ENCODE measurements at places on chromosomes 4 and X. TPM values are rescaled to one million over a fixed set of nuclear protein-coding genes. Genes with fewer than 3 reads are reported as not detected.

RHOXF2 gene
- 120 TPM for total RNA-seq

GLRA3 gene
- 0.11 TPM for total RNA-seq

DMRTC1 gene
- not detected for total RNA-seq

IL13RA2 gene
- not detected for total RNA-seq

PIM2 gene
- total RNA-seq: 147 TPM

REELD1 gene
- total RNA-seq: not detected

NUDT11 gene
- total RNA-seq: 0.11 TPM

BLTP1 gene
- 16.3 TPM for total RNA-seq

COX18 gene
- 15.3 TPM for total RNA-seq

AFM gene
- total RNA-seq: 0.07 TPM

GRCh38 chrX:155434906-155435743 lies 23.3 kb downstream of the F8A3 start:
- DNase-seq: peak; percentile 53

- peak; percentile 27 for DNase-seq
Observed at GRCh38 chrX:138775517-138775916, 64.0 kb upstream of the FGF13 start.

GRCh38 chr4:25190407-25190806 lies 30.2 kb upstream of the SEPSECS start:
- DNase-seq: no peak

GRCh38 chr4:139562067-139562684 lies 6.2 kb upstream of the SETD7 start:
- no peak for DNase-seq

DNA sequence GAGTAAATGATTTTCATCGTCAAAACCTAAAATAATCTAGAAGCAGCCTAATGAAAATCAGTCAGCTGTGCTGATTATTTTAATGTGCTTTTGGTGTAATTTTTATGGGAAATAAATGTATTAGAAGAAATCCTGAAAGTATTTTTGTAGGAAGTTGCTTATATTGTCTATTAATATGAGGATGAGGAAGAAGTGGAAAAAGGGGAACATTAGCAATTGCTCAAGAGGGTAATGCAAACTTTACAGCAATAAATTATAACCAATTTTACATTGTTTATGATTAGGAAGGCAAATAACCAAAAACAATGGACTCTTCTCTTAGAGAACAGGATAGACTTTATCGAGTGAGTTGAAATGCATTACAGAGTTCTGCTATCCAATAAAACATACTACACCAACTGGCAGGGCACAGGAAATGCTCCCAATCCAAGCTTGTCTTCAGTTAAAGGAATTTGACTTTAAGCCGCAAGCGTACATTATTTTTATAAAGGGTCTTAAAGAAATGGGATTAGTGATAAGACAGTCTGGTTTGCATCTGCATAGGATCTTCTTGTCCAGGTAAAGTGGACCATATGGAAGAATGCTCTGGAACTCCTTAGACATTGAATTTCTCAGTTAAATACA lies 374.8 kb downstream of the PDGFC start:
- DNase-seq: no peak

- no peak for DNase-seq
Observed at GRCh38 chr4:124686279-124686678, 26.3 kb downstream of the ANKRD50 start.

DNA sequence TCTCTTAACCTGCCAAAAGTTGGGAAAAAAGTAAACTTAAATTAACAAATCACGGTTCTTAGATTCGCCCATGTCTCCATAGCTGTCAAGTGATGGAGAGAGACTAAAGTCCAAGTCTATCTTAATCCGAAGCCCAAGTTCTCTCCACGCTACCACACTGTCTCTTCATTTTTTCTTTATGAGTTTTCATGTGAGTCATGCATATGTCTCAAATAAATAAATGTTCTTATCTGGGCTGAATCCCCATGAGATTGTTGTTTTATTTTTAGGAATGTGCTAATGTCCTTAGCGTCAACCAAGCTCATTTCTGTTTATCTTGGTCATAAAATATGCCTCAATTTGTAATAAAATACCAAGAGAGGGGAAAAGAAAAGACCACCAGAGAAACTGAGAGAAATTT lies 169.3 kb downstream of the RCHY1 start:
- DNase-seq: no peak

GRCh38 chr4:109072595-109072994 lies 229.9 kb downstream of the COL25A1 start:
- no peak for DNase-seq

- DNase-seq: no peak
Observed at GRCh38 chr4:121217351-121217750, 53.2 kb upstream of the TNIP3 start.

GRCh38 chr4:33062155-33062806 lies 2342.1 kb downstream of the PCDH7 start:
- DNase-seq: no peak

GRCh38 chrX:56793521-56794320 lies 64.7 kb downstream of the NBDY start:
- DNase-seq: no peak

DNA sequence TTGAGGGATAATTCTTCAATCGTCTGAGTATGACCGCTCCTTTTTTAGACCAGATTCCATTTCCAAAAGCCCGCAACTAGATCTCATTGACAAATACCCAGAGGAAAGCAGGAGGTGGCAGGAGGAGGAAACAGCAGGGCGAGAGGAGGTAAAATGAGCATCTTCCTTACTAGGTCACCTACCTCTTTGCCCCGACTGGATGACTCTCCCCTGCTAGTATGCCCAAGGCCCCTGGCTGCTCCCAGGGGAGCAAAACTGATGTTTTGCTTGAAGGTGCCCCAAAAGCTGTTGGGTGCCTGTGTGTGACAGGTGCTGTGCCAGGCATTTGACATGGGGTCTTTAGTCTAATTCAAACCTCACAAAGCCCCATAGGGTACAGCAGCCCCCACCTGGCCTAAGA lies 48.9 kb downstream of the C4orf50 start:
- DNase-seq: no peak

- DNase-seq: peak; percentile 19
Observed at GRCh38 chr4:54852602-54853001, 194.8 kb downstream of the KIT start.

DNA sequence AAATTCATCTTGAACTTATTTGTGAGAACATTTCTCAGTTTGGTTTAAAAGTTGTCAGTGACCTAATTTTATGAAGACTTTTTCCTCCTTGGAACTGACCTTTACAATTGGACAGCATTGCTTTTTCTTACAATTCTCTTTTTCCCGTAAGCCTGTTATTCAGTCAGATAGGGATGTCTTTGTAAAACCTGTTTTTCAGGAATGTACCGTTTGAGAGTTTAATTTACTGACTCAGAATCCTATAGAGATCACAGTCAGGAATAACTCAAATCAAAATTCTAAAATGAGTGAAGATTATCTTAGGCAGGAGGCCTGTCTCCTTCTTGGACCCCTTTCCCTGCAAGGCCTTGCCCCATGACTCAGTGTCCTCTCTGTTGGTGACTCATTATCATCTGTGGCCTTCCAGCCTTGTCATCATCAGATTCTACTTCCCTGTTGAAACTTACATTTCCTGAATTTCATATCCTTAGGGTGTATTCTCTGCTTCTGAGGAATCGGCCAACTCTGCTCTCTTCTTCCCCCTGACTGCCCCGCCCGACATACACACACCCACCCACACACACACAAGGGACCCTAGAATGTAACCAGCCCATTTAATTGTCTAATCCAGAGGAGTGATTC lies 99.8 kb downstream of the ARHGAP10 start:
- peak; percentile 13 for DNase-seq

- DNase-seq: no peak
Observed at GRCh38 chrX:10470009-10470408, 150.4 kb downstream of the MID1 start.

GRCh38 chrX:97691901-97692455 lies 808.3 kb downstream of the RPA4 start:
- no peak for DNase-seq

DNA sequence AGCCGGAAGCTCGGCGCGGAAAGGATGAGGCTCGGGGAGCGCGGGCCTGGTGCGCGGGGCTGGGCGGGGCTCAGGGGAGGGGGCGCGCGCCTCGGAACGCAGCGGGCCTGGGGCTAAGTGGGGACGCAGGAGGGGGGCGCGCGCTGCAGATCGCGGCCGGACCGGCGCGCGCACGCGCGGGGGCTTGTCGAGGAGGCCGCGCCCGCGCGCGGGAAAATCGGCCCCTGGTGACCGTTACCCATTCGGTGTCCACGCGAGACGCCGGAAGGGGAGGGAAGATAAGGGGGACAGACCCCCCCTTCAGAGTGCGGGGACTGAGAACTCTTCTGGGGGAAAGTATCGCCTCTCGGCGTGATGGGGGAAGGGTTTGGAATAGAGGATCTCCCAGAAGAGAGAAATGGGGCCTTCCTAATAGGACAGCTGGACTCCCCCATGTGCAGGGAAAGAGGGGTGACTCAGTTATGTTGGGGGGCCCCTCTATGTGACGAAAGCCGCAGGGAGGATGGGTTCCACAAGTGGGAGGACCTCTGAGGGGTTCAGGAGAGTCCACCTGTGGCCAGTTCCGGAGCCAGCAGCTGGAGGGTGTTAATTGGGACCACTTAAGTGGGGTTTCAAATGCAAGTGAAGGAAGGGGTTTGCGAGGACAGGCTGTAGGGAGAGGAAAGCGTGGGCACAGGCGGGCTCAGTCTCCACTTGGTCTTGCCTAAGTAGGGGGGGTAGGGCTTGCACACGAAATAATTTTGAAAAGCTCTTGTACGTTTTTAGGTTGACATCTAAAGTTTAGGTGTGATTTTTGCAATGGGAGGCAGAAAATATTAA lies 584 bp downstream of the SUV39H1 start:
- peak; percentile 79 for DNase-seq

GRCh38 chr4:26196567-26196966 lies 124.2 kb upstream of the RBPJ start:
- DNase-seq: no peak

- no peak for DNase-seq
Observed at GRCh38 chr4:65597697-65598096, 72.6 kb downstream of the EPHA5 start.

- no peak for DNase-seq
Observed at GRCh38 chr4:124065936-124066335, 646.6 kb downstream of the ANKRD50 start.

DNA sequence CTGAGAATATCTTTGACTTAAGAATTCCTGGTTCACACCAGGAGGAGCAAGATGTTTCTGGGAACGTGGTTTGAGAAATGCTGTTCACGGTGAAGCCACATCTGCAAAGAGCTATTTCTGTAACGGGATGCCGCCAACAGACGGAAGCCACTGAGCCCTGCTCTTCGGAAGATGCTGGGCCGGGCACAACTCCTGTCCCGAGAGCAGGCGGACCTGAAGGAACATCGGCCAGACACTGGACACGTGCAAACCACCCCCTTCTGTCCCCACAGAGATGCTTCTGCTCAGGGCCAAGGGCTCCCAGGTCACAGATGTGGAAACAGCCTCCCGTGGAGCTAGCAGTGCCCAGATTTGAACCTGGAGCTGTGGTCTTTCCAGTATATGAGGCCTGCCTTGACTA lies 24.3 kb downstream of the HMX1 start:
- DNase-seq: no peak

- no peak for DNase-seq
Observed at GRCh38 chrX:96551322-96551872, 133.2 kb upstream of the DIAPH2 start.

DNA sequence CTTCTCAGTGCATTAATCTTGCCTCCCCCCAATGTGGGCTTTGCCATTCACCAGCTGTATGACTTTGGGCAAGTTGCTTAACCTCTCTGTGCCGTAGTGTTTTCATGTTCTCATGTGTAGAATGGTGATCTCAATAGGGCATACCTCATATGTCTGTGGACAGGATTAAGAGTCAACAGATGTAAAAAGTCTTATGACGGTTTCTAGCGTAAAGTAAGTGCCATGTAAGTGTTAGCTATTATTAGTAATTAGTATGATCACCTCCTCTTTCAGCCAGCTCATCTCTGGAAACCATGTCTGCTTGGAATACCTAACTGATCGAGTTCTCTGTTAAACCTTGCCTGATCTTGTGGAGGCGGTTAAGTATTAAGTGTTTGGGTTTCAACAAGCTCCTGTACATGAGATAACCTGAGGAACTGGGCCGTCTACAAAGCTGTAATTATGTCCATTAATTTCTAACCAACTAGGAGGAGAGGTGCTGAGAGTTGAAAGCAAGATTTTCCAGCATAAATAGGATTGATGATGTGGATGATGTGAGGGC lies 66.3 kb downstream of the TSC22D3 start:
- DNase-seq: no peak

DNA sequence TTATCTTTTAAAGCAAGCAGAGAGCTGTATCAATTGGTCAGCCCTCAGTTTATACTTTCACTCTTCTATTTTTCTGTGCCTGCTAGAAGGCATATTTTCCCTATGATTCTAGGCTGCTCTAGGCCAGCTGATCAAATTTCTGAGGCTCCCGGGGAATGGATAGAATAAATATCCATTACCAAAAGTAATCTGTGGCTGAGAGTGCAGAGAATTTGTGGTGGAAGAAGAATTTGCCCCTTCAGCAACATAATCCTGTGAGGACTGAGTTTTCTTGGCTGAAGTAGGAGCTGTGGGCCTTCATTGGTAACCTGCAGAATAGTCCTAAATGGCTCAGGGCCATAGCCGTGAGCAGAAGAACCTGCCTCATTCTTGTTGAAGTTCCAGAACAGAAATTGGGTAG lies 314.6 kb upstream of the CASK start:
- DNase-seq: no peak

DNA sequence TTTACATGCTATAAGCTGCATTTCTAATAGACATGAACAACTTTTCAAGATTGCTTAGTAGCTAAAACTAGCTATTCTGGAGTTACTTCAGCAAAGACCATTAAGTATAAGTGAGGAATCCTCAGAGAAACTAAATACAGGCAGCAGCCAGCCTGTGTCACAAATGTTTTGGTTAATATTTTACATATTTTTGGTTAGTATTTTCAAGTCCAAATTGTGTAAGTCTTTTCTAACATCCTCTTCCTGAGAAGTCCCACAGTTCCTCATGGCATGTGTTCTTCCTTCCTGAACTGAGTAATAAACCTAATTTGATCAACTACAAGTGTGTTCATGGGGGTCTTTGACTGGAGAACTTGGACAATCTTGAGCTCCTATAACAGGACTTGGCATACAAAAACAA lies 42.4 kb upstream of the MCF2 start:
- no peak for DNase-seq

DNA sequence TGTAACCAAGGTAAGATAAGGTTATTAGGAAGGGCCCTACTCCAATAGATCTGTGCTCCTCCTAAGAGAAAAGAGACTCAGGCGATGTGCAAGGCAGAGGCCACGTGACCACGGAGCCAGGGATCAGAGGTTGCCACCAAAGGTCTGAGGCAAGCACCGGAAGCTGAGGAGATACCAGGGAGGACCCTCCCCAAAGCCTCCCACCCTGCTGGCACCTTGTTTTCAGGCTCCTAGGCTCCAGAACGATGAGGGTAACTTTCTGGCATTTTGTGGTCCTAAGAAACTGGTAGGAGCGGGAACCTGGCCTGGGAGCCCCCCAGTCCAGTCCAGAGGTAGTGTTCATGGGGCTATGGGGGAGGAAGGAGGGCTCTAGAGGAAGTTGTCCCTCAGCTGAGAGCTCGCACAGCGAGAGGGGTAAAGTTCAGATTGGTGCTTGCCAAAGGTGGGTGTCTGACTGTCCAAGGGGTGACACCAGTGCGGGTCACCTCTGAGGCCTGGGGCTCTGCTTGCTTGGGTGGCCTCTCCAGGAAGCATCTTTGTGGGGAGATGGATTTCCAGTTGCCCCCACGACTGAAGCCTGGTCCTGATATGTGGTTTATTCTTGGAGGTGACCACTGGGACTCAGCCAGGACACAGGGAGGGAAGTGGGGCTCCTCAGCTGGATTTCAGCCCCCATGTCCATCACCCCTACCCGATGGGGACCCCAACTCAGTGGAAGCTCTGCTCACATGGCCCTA lies 7.5 kb upstream of the LETM1 start:
- no peak for DNase-seq

- DNase-seq: no peak
Observed at GRCh38 chr4:98293104-98293887, 32.1 kb downstream of the RAP1GDS1 start.

All from K562 (cell line).